ENCODE measurements at places on chromosomes 5 and 9.

DNA sequence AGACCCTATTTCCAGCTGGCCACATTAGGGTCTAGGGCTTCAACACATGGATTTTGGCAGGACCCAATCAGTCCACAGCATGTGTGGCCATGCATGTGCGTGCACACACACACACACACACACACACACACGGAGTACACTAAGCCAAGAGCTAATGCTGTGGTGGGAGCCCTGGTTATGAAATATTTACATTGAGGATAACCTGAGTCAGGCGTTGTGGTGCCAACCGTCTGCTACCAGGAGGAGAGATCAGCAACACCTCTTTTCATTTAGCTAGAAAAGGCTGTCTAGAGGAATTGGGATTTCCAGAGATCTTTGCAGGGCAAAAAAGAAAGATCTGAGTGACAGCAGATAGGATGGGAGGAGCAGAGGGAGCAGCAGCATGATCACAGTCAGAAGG lies 141.5 kb downstream of the TRPM3 start:
- DNase-seq: no peak

- no peak for DNase-seq
Observed at GRCh38 chr9:34037626-34038025, 11.1 kb downstream of the UBAP2 start.

- DNase-seq: no peak
Observed at GRCh38 chr5:67183859-67184258, 12.7 kb downstream of the CD180 start.

DNA sequence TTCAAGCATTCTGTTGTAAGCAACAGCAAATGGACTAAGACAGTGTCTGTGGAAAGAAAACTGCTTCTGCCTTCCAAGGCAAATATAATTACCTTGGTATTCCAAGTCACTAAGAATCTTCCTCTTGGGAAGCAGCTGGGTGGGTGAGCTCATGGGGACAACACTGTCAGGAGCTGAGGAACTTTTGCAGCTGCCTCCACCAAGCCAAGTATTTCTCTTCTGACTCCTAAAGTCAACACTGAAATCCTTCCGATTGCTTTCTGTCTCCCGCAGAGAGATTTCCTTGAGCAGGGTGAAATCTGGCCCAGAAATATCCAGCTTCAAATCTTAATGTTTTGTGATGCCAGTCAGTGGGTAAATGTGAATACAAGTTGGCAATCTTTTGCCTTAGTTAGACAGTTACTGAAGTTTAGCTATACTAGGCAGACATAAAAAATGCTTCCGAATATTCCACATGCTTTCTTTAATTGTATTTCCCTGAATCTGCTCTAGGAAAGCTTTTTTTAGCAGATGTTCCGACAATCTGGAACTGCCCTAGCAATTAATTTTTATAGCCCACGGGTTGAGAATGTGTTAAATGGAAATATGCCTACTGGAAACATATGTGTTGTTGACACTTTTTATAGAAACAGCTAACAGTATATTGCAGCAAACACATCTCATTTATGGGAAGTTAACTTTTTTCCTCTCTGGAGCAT lies 369.9 kb upstream of the DAB2 start:
- no peak for DNase-seq

DNA sequence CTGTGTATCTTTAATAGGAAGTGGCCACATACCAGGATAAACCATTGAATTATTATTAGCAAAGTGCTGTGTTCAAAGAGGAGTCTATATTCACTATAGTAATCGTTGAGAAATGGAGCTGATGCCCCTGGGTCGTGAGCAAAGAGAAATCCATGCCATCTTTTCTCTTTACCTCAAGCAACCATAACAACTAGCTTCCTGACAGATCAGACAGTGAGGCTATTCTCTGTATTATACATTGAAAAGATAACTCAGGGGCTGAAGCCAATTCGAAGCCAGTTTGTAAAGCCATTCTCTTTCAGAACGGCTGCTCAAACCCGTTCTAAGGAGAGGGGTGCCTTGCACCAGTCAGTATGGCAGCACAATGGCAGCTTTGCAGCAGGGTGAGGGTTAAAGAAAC lies 680.6 kb downstream of the SEMA5A start:
- DNase-seq: no peak

DNA sequence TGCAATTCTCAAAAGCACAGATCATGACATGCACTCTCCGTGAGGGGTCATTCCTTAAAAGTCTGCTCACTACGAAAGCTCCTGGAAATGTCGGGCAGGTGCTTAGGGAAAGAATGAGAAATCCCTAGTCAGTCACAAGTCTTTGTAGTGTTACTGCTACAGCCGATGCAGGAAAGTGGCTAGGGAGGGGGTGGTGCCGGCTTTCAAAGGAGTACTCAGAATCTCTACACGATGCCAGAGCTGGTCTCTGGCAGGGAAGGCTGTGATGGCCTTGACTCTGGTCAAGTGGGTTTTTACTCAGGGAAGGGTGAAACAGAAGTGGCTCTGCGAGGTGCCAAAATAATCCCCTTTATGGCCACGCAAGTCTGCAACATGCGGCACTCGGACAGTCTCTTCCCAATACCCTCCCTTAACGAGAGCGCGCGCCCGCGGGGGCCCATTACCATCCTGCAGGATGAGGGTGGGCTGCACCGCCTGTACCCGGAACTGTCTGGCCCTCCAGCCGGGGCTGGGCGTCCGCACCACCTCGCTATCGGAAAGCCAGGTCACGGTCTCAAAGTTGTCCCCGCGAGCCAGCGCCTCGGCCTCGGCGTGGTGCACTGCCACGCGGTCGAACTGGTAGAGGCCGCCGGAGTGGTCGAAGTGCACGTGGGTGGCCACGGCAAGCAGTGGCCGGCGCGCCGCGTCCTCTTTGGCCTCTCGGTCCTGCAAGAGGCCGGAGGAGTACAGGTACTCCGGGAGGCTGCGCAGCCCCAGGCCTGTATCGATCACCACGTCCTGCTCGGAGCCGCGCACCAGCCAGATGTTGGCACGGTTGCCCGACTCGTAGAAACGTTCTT lies 956 bp downstream of the MBLAC2 start:
- DNase-seq: no peak

- DNase-seq: no peak
Observed at GRCh38 chr5:154242964-154243376, 52.4 kb downstream of the GALNT10 start.

GRCh38 chr9:81371824-81372223 lies 317.5 kb downstream of the TLE1 start:
- DNase-seq: peak; percentile 46

- DNase-seq: no peak
Observed at GRCh38 chr9:15513335-15513734, 2.6 kb upstream of the PSIP1 start.

GRCh38 chr9:27165670-27166069 lies 56.6 kb downstream of the TEK start:
- no peak for DNase-seq

- DNase-seq: peak; percentile 89
Observed at GRCh38 chr9:132575005-132575609, 7.3 kb upstream of the BARHL1 start.

DNA sequence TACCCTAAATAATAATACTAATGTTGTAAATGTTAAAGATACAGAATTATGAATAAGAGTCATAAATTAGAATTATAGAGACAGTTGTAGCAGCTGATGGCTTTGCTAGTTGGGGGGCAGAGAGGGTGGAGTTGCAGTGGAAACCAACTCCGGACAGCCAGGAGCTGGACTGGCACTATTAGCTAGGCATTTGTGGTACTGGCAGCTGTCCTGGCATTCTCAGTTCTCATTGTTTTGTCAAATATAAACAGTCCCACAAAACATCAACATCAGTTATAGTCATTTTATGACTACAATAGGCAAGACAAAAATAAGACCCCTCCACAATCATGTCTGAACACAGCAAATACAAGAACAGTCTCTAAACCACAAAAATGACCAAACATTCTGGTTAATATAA lies 2.8 kb upstream of the FBXL17 start:
- DNase-seq: no peak

DNA sequence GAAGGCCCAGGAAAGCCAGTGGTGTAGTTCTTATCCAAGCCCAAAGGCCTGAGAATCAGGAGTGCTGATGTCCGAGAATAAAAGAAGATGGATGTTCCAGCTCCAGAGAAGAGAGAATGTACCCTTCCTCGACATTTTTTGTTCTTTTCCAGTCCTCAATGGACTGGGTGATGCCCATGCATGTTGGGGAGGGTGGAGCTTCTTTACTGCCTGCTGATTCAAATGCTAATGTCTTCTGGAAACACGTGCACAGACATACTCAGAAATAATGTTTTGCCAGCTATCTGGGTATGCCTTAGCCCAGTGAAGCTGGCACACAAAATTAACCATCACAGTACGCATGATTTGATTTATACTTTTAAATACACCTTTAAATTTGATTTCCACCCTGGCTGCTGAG lies 61.5 kb upstream of the FOXE1 start:
- DNase-seq: no peak

- no peak for DNase-seq
Observed at GRCh38 chr5:89534331-89534730, 651.3 kb upstream of the MEF2C start.

DNA sequence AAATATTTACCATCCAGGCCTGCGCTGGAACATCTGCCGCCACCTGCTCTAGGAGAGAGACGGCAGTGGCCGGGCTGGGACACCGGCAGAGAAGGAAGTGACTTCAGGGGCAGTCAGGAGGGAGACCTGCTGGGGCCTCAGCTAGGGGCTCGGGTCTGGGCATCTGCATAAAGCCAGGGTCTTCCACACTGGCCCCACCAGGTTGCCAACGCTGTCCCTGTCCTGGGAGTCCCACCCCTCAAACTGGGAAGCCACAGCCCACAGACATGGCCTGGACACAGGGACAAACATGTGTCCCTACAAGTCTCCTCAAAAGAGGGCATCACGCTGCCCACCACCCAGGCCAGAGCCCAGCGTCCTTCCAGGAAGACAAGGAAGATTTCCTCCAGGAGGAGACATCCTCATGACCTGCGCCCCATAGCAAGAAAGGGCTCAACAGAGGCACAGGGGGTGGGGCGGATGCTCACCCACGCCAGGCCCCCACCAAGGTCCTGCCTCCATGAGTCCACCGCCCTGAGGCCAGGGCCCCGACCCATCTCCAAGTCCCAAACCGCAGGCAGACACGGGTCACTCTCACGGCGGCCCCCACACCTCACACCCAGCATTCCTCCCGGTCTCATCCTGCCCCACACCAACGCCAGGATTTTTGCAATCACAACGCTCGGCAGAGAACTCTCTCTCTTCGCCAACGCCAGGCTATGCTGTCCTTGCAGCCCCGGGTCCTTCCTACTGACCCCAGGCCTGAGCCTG lies 9.0 kb downstream of the VAV2 start:
- no peak for DNase-seq

GRCh38 chr5:31769530-31769929 lies 130.6 kb downstream of the PDZD2 start:
- DNase-seq: no peak

DNA sequence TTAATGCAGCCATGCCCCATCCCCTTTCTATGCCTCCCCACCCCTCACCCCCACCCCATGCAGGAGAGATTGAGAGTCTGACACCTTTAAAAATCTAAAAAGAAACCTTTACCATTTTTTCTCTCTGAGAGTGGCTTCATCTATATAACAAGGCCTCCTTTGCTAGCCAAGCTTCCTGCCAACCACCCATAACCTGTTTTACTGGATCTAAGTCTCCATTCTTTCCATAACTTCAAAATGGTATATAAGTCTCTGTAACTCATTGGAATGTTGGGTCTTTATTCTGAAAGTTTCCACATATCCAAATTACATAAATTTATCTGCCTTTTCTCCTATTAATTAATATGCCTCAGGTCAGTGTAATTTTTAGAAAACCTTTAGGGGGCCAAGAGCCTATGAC lies 1174.0 kb downstream of the MAT2B start:
- DNase-seq: no peak

Measured in NCI-H2171 (cell line).